ENCODE measurements at places on chromosomes 12 and 14. TPM values are rescaled to one million over a fixed set of nuclear protein-coding genes. Genes with fewer than 3 reads are reported as not detected.

Gene AGAP2
- 0.07 TPM for total RNA-seq

Gene TTC9
- 5.8 TPM for total RNA-seq

Gene CLMN
- total RNA-seq: 5.8 TPM

Gene FAM222A
- total RNA-seq: 0.34 TPM

Gene RPGRIP1
- not detected for total RNA-seq

Gene SIRT4
- total RNA-seq: 0.68 TPM

Gene HNF1A
- not detected for total RNA-seq

Gene PTPN21
- total RNA-seq: 13.4 TPM

Gene STAB2
- not detected for total RNA-seq

Gene TBC1D30
- 1.9 TPM for total RNA-seq

Gene ETNK1
- 30.5 TPM for total RNA-seq

Gene STXBP6
- not detected for total RNA-seq

Gene RNASE2
- total RNA-seq: not detected

Gene PLEKHA5
- 18.8 TPM for total RNA-seq

Gene C14orf180
- total RNA-seq: not detected

Gene MYRFL
- total RNA-seq: 0.34 TPM

Gene SYT10
- total RNA-seq: not detected

Gene LRP6
- 36.3 TPM for total RNA-seq

Gene GPR84
- 0.07 TPM for total RNA-seq

Gene KRT6B
- total RNA-seq: 369 TPM

Gene MYH6
- total RNA-seq: not detected

Gene KRT73
- not detected for total RNA-seq

Gene PRH2
- total RNA-seq: not detected

Gene TGFB3
- total RNA-seq: 3.2 TPM

Gene MIPOL1
- total RNA-seq: 9.9 TPM

Gene SERPINA5
- not detected for total RNA-seq

Gene CAPZA3
- total RNA-seq: not detected

Gene DLGAP5
- total RNA-seq: 0.07 TPM

Gene OTUB2
- total RNA-seq: 2.7 TPM

Gene FIGNL2
- not detected for total RNA-seq

Gene ABCB9
- 3.4 TPM for total RNA-seq

Gene WIF1
- not detected for total RNA-seq

Gene SCFD1
- total RNA-seq: 139 TPM

Gene KRT75
- total RNA-seq: 0.78 TPM

Gene PSMA6
- 140 TPM for total RNA-seq

Gene CDCA3
- 0.68 TPM for total RNA-seq

Gene FSCB
- not detected for total RNA-seq

Gene LGR5
- not detected for total RNA-seq

Gene WDR20
- total RNA-seq: 18.5 TPM

Gene P3H3
- 20.6 TPM for total RNA-seq

Gene HOXC5
- not detected for total RNA-seq

Gene CARMIL3
- 0.34 TPM for total RNA-seq

Gene BDKRB2
- total RNA-seq: 4.8 TPM

Gene ZFP36L1
- 19.1 TPM for total RNA-seq

Gene SDR9C7
- total RNA-seq: 2.7 TPM

Gene CCDC184
- total RNA-seq: not detected

Gene STAC3
- 0.36 TPM for total RNA-seq

Gene TAOK3
- total RNA-seq: 63.4 TPM

Gene GLS2
- 7.2 TPM for total RNA-seq

Gene KCNC2
- total RNA-seq: not detected

Gene GLI1
- total RNA-seq: 0.14 TPM

Gene ACVRL1
- not detected for total RNA-seq

Gene ANKS1B
- total RNA-seq: 0.07 TPM

Gene PMCH
- total RNA-seq: not detected

Gene MANSC4
- total RNA-seq: not detected

All from nasal cavity respiratory epithelium epithelial cell of viscerocranial mucosa (primary cell).